ENCODE measurements at places on chromosomes 11 and 22. TPM values are rescaled to one million over a fixed set of nuclear protein-coding genes. Genes with fewer than 3 reads are reported as not detected.

- no peaks in the 10 kb centered on the region for H3K36me3 ChIP-seq
Measured at GRCh38 chr11:47950396-47950795, 30.0 kb upstream of the PTPRJ start.

- no peaks in the 10 kb centered on the region for H3K27me3 ChIP-seq
- no peak overlapping the region for H3K27ac ChIP-seq
- no peak overlapping the region for H3K4me3 ChIP-seq
- no peaks in the 10 kb centered on the region for H3K4me1 ChIP-seq
- peaks cover 99% of the 10 kb centered on the region for H3K36me3 ChIP-seq
Measured at GRCh38 chr11:129888451-129888850, 6.9 kb downstream of the NFRKB start.

- no peak for DNase-seq
- H3K36me3 ChIP-seq, result no peaks in the 10 kb centered on the region
- H3K4me1 ChIP-seq, result no peaks in the 10 kb centered on the region
- H3K4me3 ChIP-seq, result no peak overlapping the region
Measured at GRCh38 chr11:104661471-104661870, 236.8 kb downstream of the CASP12 start.

GRCh38 chr11:67698247-67698646 lies 23.8 kb upstream of the ALDH3B2 start:
- H3K27me3 ChIP-seq, result no peaks in the 10 kb centered on the region
- peaks cover 5% of the 10 kb centered on the region for H3K4me1 ChIP-seq
- no peak overlapping the region for H3K27ac ChIP-seq
- no peak for DNase-seq
- no peaks in the 10 kb centered on the region for H3K36me3 ChIP-seq

- H3K4me3 ChIP-seq, result no peak overlapping the region
- H3K36me3 ChIP-seq, result no peaks in the 10 kb centered on the region
- no peak overlapping the region for H3K27ac ChIP-seq
- DNase-seq, result no peak
- H3K4me1 ChIP-seq, result no peaks in the 10 kb centered on the region
Measured at GRCh38 chr11:91104237-91104636, 881.4 kb upstream of the CHORDC1 start.

FIBIN gene
- polyA plus RNA-seq, result 0.46 TPM

TPCN2 gene
- 1.6 TPM for polyA plus RNA-seq

Measured in sigmoid colon (tissue), 7 donors.